Breast epithelium (tissue), 4 donors: ENCODE measurements at places on chromosomes 2 and 18.

DNA sequence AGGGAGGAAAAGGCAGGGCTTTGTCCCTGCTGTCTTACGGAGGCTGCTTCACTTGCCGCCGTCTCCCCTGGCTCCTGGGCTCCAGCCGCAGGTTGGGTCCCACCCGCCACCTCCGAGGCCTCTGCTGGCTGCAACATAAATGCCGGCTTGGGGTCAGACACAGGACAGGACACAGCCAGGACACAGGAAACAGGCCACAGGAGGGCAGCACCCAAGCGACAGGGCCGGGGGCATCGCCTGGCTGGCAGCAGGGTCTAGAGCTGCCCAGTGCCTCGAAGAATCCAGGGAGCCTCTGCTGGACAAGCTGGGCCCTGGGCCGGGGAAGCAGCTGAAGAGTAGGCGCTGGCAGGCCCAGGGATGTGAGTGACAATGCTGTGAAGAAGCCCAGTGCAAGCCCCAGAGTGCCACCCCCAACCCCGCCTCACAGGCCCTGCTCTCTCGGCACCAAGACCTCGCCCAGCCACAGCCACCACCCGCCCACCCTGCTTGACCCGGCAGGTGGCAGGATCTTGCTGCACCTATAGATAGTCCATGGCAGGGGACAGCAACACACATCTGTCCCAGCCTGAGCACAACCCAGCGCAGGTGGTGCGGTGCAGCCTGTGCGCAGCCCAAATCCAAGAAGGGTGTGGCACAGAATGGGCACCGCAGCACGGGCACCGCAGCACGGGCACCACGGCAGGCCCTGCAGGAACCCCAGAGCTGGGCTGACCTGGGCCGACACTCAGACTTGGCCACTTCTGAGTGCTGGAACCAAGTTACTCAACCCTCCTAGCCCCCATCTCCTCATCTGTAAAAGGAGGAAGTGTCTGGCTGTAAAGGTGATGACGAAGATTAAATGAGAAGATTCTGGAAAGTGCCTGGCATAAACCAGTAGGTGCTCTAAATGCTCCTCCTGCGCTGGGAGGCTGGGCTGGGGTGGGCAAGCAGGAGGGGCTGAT is 55.6 kb downstream of the BIN1 start:
- DNase-seq: no peak
- H3K27me3 ChIP-seq: no peaks in the 10 kb centered on the region
- no peaks in the 10 kb centered on the region for H3K4me1 ChIP-seq
- H3K27ac ChIP-seq: no peak overlapping the region

- no peak overlapping the region for H3K27ac ChIP-seq
- no peak overlapping the region for H3K4me3 ChIP-seq
- no peaks in the 10 kb centered on the region for H3K4me1 ChIP-seq
- no peak for DNase-seq
- H3K36me3 ChIP-seq: no peaks in the 10 kb centered on the region
- no peaks in the 10 kb centered on the region for H3K27me3 ChIP-seq
Observed at GRCh38 chr18:31581498-31582197, 10.0 kb upstream of the TTR start.

- no peaks in the 10 kb centered on the region for H3K36me3 ChIP-seq
- no peaks in the 10 kb centered on the region for H3K27me3 ChIP-seq
- no peak overlapping the region for H3K4me3 ChIP-seq
- no peak overlapping the region for H3K27ac ChIP-seq
Observed at GRCh38 chr18:67540559-67540958, 24.0 kb upstream of the DSEL start.

DNA sequence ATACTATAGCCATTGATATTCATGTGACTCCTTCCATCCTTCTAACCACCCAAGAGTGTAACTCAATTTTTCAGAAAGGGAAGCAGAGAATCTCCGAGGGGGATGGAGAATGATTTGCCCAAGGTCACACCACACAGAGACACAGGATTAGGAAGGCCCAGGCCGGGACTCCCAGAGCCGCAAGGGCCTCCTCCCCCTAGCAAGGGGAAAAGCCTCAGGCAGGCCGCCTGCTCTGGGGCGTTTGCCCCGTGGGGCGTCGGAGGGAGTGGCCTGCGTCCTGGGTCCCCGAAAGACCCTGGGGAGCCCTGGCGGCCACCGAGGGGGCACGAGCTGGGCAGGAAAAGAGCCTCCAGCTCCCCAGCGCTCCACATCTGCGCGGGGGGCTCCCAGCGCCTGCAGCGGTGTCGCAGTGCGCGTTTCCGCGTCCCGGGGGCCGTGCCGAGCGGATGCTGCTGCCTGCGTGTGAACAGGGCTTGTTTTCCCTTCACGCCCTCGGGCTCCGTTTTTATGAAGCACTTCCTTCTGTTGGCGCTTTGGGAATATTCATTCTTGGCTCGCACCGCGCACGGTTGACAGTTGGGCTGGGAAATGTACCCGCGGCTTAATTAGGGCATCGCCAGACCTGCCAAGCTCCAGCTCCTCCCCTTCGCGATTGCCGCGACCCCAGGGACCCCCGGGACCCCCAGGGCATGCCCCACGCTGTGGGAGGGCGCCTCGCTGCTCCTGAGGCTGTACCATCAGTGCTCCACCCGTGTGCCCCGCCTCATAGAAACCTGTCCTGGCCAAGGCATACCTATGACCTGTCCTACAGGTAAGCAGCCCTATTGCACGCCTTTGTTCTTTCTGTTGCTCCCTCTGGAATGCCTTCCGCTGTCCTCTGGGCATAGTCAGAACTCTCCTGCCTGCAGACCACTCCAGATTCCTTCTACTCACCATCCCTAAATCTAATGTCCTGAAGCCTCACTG is 158.9 kb upstream of the GLI2 start:
- peak; percentile 77 for DNase-seq
- H3K27me3 ChIP-seq: no peaks in the 10 kb centered on the region
- peak overlapping the region; percentile 81 for H3K27ac ChIP-seq
- peak overlapping the region; percentile 42 for H3K4me3 ChIP-seq
- H3K4me1 ChIP-seq: peaks cover 7% of the 10 kb centered on the region

DNA sequence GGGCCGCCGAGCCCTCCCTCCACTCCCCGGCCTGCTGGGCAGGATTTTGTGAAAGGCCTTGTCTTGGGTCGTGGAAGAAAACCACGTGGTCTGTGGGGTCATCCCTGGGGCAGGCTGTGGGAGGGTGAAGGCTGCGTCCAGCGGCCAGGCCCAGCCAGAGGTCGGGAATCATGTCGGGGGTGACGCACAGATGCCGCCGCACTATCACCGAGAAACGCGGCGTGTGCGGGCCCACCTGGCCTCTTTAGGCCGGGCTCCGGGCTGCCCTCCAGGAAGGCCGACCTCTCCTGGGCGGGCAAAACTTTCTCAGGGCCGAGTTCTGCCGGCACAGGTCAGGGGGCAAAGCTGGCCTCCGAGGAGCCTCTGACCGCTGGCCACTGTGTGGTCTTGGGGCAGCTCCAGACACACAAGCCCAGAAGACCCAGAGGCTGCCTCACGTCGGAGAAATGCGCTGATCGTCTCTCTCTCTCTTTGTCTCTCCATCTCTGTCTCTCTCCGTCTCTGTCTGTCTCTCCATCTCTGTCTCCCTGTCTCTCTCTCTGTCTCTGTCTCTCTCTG is 28.4 kb downstream of the NFATC1 start:
- H3K27me3 ChIP-seq: no peaks in the 10 kb centered on the region
- no peaks in the 10 kb centered on the region for H3K36me3 ChIP-seq
- H3K4me3 ChIP-seq: peak overlapping the region; percentile 22
- DNase-seq: no peak

DNA sequence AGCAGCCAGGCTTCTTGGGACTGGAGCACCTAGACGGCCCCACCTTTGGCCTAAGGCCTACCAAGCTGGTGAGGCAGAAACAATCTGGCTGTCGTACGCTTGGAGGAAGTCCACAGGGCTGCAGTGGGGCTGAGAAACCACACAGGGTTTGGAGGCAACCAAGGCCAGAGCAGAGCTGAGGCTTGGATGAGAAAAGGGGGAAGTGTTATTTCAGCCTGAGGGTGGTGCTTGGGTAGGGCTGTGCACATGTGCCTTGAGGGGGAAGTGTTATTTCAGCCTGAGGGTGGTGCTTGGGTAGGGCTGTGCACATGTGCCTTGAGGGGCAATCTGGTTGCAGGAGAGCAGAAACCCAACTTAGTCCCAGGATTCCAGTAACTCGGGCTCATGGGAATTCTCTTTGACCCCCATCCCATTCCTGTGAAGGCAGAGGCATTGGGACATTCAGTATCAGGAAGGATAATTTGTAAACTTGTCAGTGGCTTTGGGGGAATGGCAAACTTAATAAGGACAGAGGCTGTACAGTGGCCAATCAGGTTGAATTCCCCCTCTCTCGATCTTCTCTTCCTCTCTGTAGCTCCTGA is 971 bp upstream of the FBXO41 start:
- DNase-seq: no peak
- H3K27ac ChIP-seq: no peak overlapping the region
- H3K4me3 ChIP-seq: peak overlapping the region; percentile 85

GRCh38 chr18:47686806-47687205 is 243.7 kb downstream of the SMAD2 start:
- no peaks in the 10 kb centered on the region for H3K27me3 ChIP-seq
- no peak overlapping the region for H3K4me3 ChIP-seq
- H3K4me1 ChIP-seq: no peaks in the 10 kb centered on the region
- H3K27ac ChIP-seq: no peak overlapping the region
- no peaks in the 10 kb centered on the region for H3K36me3 ChIP-seq
- no peak for DNase-seq
